Activated CD8-positive, alpha-beta T cell treated with anti-CD3 and anti-CD28 coated beads, Interleukin-2, amount 10 ng/mL, durations not matched to agents 7 days and 5 days (primary cell): ENCODE measurements at places on chromosomes 7 and 10. TPM values are rescaled to one million over a fixed set of nuclear protein-coding genes. Genes with fewer than 3 reads are reported as not detected.

Gene TLX1
- total RNA-seq = not detected

Gene SPDYE16
- 0.16 TPM for total RNA-seq

GRCh38 chr7:137337902-137338301, 5.6 kb downstream of the PTN start:
- H3K27me3 ChIP-seq = peaks cover 1% of the 10 kb centered on the region
- H3K36me3 ChIP-seq = no peaks in the 10 kb centered on the region
- no peak overlapping the region for H3K4me3 ChIP-seq
- no peak overlapping the region for H3K27ac ChIP-seq
- H3K4me1 ChIP-seq = no peaks in the 10 kb centered on the region
- no peak for DNase-seq

DNA sequence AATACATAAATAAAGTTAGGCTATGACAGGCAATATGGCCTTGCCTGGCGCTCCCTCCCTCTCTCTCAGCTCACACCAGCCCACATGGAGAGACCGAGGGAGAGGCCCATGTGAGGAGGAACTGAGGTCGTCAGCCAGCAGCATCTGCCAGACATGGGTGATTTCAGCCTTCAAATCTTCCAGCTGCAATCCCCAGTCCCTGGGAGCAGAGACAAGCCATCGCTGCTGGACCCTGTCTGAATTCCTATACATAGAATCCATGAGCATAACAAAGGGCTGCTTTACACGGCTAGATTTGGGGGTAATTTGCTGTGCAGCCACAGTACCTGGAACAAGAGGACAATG, 35.6 kb downstream of the ANKRD16 start:
- DNase-seq = no peak
- H3K4me3 ChIP-seq = no peak overlapping the region
- no peaks in the 10 kb centered on the region for H3K36me3 ChIP-seq
- H3K27ac ChIP-seq = no peak overlapping the region
- H3K4me1 ChIP-seq = no peaks in the 10 kb centered on the region

DNA sequence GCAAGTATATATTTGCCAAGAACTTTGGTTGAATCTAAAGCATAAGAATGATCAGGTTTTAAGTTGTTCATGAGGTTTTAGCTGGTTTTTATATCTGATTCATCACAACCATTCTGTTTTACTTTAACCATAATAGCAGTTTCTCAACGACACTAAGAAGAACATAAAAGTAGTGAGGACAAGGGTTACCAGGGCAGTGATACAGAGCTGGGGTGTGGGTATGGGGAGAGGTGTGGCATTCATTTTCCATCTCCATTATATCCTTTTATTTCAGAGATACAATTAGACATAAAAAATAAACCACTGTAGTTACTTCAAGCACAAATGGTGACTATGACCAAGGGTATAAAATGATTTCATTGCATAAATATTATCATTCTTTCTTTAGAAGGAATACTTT, 149.8 kb upstream of the STEAP4 start:
- H3K4me3 ChIP-seq = no peak overlapping the region
- no peaks in the 10 kb centered on the region for H3K4me1 ChIP-seq
